ENCODE measurements at places on chromosomes 2 and 18.

DNA sequence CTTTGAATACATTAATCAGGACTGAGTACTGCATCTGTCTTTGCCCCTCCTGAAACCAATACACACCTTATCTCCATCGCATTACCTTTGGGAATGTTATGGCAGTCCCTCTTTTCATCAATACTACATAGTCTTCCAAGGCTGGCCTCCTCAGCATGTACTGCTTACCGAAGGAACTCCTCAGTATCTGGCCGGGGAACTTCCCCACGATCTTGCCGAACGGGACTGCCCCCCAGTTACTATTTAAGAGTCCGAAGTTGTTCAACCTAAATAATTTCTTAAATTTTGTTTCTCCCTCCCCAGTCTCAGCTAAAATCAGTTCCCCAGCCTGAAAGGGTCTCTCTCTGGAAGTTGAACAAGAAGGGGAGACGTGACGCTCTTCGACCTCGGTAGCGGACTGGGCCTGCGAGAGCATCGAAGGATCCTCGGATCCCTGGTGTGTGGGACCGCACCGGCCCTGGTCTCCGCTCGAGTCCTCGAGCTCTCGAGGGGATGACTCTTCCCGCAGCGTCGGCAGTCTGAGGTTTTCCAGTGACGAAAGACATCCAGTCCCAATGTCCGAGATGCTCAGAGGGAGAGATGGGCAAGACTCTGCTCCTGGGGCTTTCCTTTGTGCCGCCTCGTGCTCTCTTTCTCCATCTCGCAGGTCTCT, 489 bp downstream of the TRMT61B start:
- peak; percentile 27 for DNase-seq

GRCh38 chr2:175840256-175840655, 161.8 kb downstream of the LNPK start:
- no peak for DNase-seq

DNA sequence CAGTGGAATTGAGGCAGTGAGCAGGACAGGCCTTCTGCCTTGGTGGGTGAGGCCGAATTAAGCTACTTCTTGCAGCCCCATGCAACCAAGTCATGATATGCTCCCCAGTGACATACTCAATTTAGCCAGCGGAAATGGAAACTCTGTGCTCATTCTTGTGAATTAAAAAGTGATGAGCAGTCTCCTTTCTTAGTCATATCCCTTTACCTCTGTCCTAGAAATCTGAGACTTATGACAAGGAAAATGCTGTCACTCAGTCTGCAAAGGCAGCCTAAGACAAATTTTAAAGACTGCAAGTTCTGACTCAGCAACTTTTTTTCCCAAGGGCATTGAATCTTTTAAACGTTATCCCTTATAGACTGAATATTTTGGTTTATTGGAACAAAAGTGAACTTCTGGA, 218.2 kb downstream of the SH3BP4 start:
- DNase-seq, result no peak

DNA sequence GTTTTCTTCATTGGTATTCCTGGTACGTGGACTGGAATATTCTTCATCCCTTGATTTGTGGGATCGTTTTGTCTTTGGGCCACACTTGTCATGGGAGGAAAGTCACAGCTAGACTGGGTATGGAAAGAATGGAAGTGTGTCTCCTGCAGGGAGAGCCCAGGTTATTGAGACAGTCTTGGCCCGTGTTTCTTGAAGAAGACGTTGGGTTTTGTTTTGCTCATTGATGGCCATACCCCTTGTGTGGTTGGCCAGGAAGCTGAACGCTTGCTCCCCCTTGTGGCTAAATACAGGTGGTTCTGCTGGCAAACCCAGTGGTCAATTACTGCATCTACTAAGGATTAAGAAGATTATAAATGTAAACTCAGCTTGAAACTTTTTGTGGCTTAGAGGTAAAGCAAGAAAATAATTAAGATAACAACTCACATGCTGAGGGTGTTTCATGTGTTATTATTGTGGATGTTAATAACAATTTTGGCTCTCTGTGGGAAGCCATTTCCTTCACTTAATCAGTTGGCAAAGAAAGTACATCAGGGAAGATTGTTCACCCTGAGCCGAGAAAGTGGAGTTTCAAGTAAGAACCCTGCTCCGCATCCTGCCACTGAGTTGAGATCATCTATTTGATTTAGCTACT, 91.8 kb downstream of the NEDD4L start:
- DNase-seq, result peak; percentile 72

GRCh38 chr2:95234816-95235215, 27.5 kb downstream of the ZNF892 start:
- no peak for DNase-seq

- DNase-seq, result peak; percentile 81
These were observed 201.9 kb downstream of the CLIP4 start for GRCh38 chr2:29317077-29317517.

DNA sequence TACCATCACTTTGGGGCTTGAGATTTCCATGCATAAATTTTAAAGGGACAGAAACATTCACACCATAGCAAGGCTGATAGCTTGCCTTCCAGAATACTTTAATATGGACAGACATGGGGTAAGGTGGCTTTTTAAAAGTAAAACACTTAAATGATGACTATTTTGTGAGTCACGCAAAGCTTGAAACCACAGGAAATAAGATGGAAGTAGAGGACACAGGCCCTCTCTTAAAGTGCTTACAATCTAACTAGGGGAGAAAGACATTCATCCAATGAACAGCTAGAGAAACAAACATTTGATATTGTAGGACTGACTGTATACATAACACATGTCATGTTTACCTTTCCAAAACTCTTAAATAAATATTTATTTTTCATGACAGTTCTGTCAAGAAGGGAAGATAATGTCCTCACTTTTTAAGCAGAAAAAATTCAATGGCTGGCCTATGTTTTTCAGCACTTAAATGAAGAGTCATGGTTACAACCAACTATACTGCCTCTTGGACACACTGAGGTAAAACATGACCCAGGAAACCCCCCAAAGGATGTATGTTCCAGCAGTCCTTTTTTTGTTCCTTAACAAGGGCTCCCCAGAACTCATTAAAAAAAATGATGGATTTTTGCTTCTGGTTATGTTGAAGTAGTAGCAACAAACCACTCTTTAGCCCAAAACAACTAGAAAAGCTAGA, 120.0 kb upstream of the RBMS1 start:
- no peak for DNase-seq

DNA sequence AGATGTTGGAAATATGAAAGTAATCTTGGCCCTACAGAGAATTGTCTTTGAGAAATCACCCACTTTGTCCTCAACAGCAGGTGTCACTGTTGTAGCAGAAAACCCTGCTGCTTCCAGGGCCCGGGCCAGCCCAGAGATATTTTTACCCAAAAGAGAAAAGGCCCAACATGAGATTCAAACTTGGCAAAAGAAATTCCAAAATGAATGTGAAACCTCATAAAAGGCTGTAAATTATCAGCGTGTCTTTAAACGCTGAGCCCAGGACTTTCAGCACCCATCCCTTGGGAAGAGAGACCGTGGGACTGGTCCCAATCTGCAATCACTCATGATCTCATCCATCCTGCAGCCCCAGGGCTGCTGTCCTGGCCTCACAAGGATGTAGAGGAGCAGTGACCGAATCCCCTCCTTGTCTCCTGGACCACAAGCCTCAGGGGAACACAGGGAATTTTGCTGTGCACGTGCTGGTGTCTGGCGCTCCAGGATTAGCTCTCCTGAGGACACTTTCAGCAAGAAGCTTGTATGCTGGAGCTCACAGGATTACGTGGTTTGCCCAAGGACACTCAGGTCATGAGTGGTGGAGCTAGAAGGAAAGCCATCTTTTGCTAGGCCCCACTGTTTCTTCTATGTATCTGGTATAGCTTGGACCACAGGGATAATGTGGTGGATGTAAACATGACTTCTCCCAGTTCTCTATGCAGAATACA, 202.1 kb downstream of the RNF144A start:
- DNase-seq, result peak; percentile 24

- no peak for DNase-seq
These were observed 75.9 kb upstream of the DYNAP start for GRCh38 chr18:54515149-54515548.

DNA sequence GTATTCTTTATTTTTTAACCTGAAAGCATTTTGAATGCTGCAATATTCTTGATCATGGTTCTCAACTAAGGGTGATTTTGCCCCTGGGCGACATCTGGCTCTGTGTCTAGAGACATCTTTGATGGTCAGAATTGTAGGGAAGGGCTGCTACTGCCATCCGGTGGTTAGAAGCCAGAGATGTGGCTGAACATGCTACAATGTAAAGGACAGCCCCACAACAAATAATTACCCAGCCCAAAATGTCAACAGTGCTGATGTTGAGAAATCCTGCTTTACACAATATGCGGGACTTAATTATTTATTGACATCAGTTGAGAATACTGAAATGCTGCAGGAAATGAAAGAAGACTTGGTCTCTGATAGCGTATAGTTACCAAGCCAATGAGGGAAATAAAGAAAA, 37.5 kb upstream of the SERPINB2 start:
- peak; percentile 57 for DNase-seq

GRCh38 chr18:41038071-41038470, 917.0 kb upstream of the PIK3C3 start:
- DNase-seq, result no peak

- no peak for DNase-seq
These were observed 105.9 kb downstream of the CERS6 start for GRCh38 chr2:168561991-168562390.

DNA sequence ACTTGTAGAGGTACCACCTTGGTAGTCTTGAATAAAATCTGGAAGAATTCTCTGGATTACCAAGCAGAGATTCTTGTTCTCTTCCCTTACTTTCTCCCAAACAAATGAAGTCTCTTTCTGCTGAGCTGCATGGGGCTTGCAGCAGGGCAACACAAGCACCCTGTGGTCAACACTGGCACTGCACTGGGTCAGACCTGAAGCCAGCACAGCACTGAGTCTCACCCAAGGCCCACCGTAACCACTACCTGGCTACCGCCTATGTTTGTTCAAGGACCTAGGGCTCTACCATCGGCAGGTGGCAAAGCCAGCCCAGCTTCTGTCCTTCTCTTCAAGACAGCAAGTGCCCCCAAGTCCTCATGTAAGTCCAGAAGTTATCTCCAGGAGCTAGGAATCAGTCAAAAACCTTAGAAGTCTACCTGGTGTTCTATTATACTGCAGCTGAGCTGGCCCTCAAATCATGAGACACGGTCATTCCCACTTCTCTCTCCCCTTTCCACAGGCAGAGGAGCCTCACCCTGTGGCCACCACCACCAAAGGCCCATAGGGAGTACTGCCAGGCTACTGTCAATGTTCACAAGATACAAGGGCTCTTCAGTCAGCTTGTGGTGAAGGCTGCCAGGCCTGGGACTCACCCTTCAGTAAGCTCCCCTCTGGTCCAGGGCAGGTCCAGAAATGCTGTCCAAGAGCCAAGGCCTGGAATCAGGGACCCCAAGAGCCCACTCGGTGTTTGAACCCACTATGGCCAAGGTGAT, 18.4 kb downstream of the VPS54 start:
- no peak for DNase-seq

- no peak for DNase-seq
These were observed 711.5 kb upstream of the KLHL29 start for GRCh38 chr2:22673529-22673928.

DNA sequence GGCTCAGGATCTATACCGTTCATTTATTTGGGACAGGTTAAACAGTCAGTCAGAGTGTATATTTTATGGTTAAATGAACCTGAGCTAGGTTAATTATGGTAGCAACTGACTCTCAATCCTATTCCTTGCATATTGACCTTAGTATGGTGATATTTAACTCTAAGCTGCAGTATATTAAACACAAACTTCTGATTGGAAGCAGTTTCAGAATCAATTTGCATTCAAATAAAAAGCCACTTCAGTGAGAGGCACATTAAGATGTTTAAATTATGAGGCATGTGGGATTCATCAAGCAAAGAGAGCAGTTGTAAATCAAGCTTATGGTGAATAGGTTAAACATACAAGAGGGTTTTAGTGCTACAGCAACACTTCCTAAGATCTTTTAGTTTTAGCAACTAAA, 40.4 kb downstream of the FRZB start:
- DNase-seq, result no peak

DNA sequence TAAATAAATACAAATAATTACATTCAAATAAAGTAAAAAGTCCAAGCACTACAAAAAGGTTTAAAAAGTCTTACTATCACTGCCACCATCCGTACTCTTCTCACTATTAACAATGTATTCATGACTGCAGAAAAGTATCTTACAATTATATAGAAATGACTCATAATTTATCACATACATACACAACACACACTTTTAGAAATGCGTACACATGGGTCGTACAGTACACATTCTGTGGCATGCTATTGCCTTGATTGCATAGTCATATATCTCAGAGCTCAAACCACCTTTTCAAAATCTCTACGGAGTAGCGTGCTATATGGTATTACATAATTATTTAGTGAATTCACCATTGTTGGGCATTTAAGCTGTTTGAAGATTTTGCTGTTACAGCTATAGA, 41.6 kb upstream of the ANXA4 start:
- no peak for DNase-seq

- no peak for DNase-seq
These were observed 76.4 kb downstream of the LIPG start for GRCh38 chr18:49638209-49638785.

GRCh38 chr18:54100920-54101470, 123.5 kb downstream of the MBD2 start:
- no peak for DNase-seq

DNA sequence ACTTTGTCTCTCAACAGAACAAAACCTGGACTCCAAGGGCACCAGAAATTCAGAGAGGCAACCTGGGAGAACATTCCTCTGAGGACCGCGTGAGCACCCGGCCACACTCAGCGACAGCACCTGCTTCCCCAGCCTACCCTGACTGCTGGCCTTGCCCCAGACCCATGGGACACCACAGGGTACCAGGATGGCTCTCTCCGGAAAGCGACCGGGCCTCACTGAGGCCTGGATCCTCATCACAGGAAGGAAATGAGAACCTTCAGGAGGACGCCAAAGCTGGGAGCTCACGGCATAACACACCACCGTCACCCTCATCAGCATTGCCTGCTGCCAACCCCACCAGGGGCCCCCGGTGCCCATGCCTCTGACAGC, 38.9 kb downstream of the HS6ST1 start:
- no peak for DNase-seq

- no peak for DNase-seq
These were observed 81.4 kb downstream of the MYCN start for GRCh38 chr2:16021611-16022363.

- no peak for DNase-seq
These were observed 727.0 kb upstream of the PIK3C3 start for GRCh38 chr18:41227993-41228392.

DNA sequence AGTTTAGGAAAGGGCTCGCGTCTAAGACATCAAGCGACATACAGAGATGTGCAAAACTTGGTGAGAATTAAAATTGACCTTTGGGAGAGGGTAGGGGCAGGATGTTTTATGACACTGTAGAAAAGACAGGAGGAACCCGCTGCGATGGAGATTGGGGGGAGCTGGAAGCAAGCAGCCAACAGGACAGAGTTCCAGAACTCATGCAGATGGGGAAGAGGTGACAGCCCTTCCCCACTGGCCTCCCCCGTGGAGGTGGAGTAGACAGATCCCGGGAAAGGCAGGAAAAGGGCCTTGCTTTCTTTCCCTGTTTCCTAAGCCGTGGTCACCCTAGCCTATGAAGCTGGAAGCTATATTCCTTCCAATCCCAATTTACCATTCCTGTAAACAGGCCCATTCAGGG, 39.1 kb downstream of the ANO7 start:
- DNase-seq, result no peak

All from inflammatory macrophage (primary cell).